ENCODE measurements at places on chromosomes 6 and 20.

DNA sequence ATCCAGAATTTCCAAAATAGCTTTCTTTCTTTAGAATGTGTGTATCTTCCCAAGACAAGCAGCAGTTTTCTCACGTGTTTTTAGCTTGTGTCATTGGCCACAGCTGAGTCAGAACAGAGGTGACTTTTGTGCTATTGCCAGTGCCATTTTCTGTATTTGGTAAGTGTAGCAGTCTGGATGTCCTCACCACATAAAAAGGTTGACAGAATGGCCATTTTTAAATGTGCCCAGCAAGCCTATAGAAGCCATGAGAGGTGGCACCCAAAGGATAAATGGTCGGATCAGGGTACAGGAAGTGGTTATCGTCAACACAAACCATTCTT lies 269.5 kb upstream of the HSF2 start:
- DNase-seq, result no peak

- no peak for DNase-seq
Measured at GRCh38 chr6:133070410-133071043, 170.6 kb upstream of the EYA4 start.

- DNase-seq, result no peak
Measured at GRCh38 chr6:9933677-9934076, 481.2 kb downstream of the TFAP2A start.

DNA sequence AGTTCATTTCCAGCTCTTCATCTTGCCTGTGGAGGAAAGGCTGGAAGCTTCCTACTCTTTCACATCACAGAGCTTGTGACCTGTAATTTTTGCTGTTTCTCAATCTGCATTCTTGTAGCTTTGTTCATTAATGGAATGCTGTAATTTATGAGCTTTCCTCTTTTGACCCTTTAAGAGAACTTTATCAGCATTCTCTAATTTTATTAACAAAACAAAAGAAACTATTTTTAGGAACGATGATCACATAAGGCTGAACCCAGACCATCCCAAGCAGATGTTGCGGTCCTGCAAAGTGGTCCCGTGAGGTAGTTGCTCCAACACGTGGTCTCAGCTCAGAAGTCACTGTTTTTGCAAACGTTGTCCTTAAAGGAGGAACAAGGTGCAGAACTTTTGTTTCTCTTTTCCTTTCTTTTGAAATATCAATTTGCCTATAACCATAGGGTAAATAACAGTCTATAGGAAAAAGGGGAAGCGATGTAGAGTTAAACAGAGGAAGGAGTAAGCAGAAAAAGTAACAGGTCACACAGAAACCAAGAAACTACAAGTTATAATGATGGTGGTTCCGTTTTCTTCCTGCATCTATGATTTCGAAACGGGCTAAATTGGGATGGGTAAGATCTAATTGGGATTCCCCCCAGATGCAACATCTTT lies 121.3 kb upstream of the PHACTR1 start:
- peak; percentile 73 for DNase-seq

GRCh38 chr20:6769903-6770785 lies 2.7 kb downstream of the BMP2 start:
- no peak for DNase-seq

DNA sequence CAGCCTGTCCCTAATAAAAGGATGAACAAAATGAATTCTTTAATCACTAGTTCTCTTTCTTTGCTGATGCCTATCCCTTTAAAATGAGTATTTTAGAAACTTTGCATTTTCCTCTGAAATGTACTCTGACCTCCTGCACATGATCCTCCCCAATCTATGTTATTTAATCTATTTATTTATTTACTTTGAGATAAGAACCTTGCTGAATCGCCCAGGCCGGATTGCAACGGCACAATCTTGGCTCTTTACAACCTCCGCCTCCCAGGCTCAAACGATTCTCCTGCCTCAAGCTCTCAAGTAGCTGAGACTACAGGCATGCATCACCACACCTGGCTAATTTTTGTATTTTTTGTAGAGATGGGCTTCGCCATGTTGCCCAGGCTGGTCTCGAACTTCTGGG lies 27.9 kb downstream of the ADTRP start:
- no peak for DNase-seq

GRCh38 chr20:59481067-59481466 lies 123.3 kb upstream of the PHACTR3 start:
- no peak for DNase-seq

- DNase-seq, result no peak
Measured at GRCh38 chr20:21498635-21499034, 15.2 kb downstream of the NKX2-2 start.

- no peak for DNase-seq
Measured at GRCh38 chr6:44111434-44112417, 15.5 kb downstream of the MRPL14 start.

DNA sequence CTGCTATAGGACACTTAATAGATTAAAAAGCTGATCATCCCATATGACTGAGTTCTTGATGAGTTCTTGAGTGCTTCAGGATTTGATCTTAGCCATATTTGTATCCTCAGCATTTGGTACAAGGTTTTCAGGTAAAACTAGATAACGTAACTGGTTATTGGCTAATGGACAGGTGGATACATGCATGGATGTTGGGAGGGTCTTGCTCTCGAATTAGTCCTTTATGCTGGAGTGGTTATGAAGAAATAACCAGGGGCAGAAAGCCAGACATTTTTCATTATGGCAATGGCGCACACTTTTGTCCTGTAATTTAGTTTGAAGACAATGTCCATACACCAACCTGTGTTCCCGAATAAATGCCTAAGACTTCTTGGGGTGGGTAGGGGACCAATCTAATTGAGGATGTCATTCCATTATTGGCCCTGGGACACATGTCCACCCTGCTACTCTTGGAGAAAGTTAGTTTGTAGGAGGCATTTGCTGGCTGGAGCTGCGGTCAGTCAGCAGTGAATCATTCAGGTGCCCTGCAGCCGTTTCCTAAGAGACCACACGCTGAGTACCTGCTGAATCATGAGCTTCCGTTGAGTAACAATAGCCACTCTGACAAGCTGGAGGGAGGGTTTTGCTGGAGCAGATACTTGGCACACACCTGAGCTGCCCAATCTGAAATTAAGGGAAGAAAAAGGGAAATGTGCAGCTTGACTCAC lies 194.4 kb downstream of the FOXA2 start:
- no peak for DNase-seq

- no peak for DNase-seq
Measured at GRCh38 chr6:79257381-79258205, 23.1 kb upstream of the HMGN3 start.

GRCh38 chr6:139390447-139390846 lies 16.0 kb upstream of the CITED2 start:
- no peak for DNase-seq

- no peak for DNase-seq
Measured at GRCh38 chr6:10170816-10171215, 244.1 kb downstream of the TFAP2A start.

- DNase-seq, result peak; percentile 23
Measured at GRCh38 chr6:3355358-3356055, 96.8 kb downstream of the PSMG4 start.

- DNase-seq, result no peak
Measured at GRCh38 chr6:55633471-55633870, 54.5 kb upstream of the HMGCLL1 start.

DNA sequence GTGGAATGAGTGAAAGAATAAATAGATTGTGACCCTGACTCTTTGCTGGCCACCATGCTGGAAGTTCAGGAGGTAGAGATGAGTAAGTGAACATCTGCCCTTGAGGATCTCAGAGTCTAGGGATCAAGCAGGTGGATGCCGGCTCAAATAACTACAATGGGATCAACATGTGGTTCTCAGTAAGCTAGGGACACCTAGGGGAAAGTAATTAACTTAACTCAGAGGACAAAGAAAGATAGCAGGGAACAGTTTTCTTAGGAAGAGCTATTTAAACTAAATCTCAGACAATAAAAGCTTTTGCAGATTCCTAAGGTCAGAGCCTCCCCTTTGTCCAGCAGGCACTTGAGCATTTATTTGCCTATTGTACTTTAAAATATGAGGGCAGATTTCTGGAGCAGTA lies 29.1 kb downstream of the SLC13A3 start:
- no peak for DNase-seq

DNA sequence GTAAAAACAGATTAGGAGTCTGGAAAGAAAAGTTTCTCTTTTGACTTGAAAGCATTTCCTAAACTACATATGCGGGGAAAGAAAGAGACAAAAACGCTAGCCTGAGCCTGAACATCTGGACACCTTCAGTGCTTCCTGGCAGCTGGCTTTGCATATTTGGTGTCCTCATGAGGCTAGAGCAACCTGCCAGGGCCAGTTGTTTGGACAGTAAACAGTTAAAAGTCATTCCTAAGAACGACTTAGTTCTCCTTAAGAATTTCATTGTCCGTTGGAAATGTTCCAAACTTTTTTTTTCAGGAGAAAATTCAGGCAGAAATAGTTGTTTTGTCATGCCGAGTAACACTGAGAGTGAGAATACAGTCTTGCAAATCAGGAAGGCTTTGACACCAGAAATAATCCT lies 199.8 kb downstream of the SMOC2 start:
- no peak for DNase-seq

DNA sequence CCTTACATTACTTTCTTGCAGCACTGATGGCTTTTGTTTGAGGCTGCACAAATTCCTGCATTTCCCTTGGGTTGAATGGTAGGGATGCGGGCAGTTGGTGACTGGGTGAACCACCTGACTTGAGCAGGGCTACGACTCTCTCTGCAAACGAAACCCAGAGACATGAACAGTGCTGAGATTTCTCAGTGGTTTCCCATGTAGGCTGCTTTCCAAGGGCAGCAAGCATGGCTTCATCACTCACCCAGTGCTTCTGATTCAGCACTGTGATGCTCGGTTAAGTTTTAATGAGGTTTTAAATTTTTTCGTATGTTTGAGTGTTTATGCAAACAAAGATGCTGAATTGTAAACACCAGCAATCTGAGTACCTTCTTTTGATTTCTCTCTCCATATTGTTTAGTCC lies 127.2 kb downstream of the MTHFD1L start:
- no peak for DNase-seq

DNA sequence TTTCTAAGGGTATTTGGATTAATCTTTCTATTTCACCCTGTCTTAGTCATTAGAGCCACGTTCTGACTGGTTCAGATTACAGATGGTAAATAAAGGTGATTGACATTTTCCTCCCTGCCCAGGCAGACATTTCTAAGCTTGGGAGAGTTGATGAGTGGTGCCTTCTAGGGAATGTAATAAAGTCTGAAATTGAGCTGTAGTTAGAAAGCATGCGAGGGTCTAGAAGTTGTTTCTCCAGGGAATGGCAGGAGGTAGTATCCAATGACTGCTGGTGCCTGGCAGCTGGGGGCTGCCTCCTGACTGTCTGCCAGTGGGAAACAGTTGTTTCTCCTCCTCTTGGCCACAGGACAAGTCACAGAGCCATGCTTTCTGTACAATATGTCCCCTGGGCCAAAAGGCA lies 14.6 kb downstream of the EDN3 start:
- no peak for DNase-seq

DNA sequence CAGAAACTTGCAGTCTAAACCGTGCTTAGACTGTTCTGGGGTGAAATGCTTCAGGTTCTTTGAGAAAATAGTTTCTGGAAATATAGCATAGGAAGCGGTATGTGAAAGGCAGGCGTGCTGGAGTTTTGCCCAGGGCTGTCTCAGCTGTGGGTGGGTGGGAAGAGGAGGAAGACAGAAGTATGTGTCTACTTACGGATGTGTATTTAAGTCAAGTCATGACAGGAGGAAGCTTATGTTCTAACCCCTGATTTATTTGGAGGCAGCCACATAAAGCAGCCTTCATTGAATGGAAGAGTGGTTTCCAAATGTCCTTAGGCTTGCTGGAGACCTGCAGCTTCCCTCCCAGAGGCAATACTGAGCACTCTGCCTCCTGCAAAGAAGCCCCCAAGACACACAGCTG lies 345.8 kb upstream of the PRND start:
- peak; percentile 76 for DNase-seq

- peak; percentile 19 for DNase-seq
Measured at GRCh38 chr6:45027126-45027525, 301.0 kb upstream of the RUNX2 start.

GRCh38 chr6:114579486-114579885 lies 236.7 kb upstream of the HS3ST5 start:
- no peak for DNase-seq

DNA sequence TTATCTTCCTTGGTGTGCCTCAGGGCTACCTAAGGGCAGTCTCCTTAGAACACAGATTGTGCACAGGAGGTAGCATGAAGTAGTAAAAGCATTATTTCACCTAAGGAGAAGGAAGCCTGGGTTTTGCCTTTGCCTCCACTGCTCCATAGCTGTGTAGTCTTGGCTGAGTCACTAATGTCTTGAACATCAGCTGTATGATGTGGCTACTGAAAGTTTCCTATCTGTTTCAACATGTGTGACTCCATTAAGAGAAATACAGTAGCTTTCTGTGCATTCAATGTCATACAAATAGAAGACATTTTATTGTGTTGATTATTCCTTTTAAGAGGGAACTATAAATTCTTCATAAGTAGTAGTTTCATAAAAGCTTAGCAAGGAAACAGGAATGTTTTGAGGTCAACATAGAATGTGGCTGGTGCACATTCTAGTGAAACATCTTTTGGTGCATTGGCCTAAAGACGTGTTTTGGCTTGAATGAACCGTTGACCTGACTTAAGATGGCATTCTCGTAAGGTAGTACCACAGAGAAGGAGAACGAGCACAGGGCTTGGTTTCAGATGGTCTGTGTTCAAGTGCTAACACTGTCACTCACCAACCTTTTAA lies 70.6 kb downstream of the CTNNBL1 start:
- DNase-seq, result no peak

- DNase-seq, result no peak
Measured at GRCh38 chr6:123550052-123550617, 86.6 kb downstream of the TRDN start.

DNA sequence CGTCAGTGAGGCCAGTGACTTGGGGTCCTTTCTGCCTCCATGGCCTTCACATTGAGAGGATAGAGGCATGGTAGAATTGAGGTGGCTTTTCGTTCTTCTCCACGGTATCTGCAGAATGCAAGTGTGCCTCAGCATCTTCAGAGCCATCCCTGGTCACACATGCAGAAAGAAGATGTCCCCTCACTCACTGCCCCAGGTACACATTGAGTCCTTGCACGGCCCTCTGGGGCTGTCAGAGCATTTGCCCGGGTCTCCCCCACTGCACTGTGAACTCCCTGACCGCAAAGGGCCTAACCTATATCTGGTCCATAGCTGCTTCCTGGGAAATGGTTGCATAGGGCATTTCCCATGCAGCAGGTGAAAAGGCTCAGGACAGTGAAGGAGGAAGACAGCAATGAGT lies 115.7 kb downstream of the SCML4 start:
- DNase-seq, result no peak

DNA sequence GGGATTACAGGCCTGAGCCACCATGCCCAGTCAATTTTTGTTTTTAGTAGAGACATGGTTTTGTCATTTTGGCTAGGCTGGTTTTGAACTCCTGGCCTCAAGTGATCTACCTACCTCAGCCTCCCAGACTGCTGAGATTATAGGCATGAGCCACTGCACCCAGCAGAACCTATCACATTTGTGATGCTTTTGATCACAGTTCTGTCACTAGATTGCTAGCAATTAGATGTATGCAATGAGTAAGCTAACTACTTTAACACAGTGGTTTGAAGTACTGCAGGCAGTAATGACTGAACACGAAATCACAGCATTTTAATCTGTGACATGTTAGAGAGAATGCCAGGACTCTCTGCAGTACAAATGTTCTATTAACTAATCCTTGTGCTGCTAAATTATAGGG lies 19.6 kb upstream of the SAMHD1 start:
- no peak for DNase-seq

- DNase-seq, result no peak
Measured at GRCh38 chr6:3250231-3250675, 8.5 kb upstream of the PSMG4 start.

- no peak for DNase-seq
Measured at GRCh38 chr6:20811109-20811761, 277.0 kb downstream of the CDKAL1 start.
